ENCODE measurements at places on chromosomes 2 and 18.

DNA sequence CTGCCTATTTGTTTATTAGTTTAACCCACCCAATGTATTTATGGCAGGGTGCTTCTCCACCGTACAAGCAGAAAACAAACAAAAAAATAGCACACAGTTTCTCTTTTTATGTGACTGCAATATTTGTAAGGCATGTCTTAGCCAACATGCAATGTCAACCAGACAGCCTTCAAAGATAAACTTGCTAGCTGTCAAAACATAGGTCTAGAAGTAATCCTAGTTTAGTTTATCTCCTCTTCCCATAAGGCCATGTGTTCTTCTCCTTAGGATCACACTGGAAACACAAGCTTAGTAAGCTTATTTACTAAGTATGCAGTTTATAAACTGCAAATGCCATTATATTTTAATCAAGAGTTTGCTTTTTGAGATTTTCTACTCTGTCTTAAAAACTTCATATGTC, 75.6 kb downstream of the LDAH start:
- no peak for DNase-seq

DNA sequence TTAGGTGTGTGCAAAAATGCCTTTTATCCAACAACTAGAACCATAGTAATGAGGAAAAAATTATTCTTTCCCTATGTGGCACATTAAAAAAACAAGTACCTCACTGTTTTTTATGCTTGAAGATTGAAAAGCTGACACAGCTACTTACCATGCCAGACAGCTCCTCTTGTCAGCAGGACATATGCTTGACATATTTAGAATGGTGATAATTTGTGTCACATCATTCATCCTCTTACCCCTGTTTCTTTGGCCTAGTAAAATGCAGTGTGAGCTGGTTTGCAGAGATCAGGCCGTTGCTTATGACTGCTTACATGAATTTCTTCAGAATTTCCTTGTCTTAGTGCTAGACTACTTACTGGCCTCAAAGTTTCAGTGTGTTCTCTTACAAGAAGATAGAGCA, 869.9 kb downstream of the LRP1B start:
- no peak for DNase-seq

- DNase-seq: peak; percentile 29
Observed at GRCh38 chr18:35635170-35635569, 53.6 kb downstream of the GALNT1 start.

- DNase-seq: no peak
Observed at GRCh38 chr18:27954226-27954625, 222.7 kb downstream of the CDH2 start.

- peak; percentile 80 for DNase-seq
Observed at GRCh38 chr18:56890632-56891031, 239.5 kb downstream of the WDR7 start.
